ENCODE measurements at places on chromosomes 7 and 10. TPM values are rescaled to one million over a fixed set of nuclear protein-coding genes. Genes with fewer than 3 reads are reported as not detected.

Gene PON1
- not detected for total RNA-seq

Gene SPDYE8
- not detected for total RNA-seq

Gene EGR2
- total RNA-seq, result 0.37 TPM

Gene FLNC
- total RNA-seq, result 117 TPM

Gene ZNF777
- 8.5 TPM for total RNA-seq

Gene OR2A12
- total RNA-seq, result not detected

Gene ADGRA1
- total RNA-seq, result not detected

Gene DNAJC12
- total RNA-seq, result 4.1 TPM

Gene MTPN
- 171 TPM for total RNA-seq

Gene CNPY1
- not detected for total RNA-seq

Gene MMRN2
- total RNA-seq, result 465 TPM

- DNase-seq, result peak; percentile 30
These were observed 2.0 kb downstream of the GFRA1 start for GRCh38 chr10:116270771-116271592.

DNA sequence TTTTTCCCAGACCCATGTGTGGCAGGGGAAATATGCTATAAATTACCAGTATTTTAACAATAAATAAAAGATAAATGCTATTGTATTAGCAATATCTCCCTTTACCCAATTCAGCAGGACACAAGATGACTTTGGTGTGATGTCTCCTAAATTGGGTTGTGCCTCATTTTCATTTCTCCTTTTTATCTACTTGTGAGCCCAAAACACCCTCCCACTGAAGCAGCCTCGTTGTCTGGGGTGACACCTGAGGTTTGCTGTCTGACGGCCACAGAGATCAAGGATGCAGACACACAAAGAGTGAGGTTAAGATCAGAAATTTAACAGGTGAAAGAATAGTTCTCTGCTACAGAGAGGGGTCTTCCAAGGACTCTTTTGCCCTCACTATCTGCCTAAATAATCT is 27.1 kb upstream of the CC2D2B start:
- no peak for DNase-seq

GRCh38 chr10:37758074-37758473 is 99.3 kb downstream of the ZNF248 start:
- DNase-seq, result no peak

GRCh38 chr7:38831259-38831996 is 77.6 kb downstream of the VPS41 start:
- DNase-seq, result no peak

DNA sequence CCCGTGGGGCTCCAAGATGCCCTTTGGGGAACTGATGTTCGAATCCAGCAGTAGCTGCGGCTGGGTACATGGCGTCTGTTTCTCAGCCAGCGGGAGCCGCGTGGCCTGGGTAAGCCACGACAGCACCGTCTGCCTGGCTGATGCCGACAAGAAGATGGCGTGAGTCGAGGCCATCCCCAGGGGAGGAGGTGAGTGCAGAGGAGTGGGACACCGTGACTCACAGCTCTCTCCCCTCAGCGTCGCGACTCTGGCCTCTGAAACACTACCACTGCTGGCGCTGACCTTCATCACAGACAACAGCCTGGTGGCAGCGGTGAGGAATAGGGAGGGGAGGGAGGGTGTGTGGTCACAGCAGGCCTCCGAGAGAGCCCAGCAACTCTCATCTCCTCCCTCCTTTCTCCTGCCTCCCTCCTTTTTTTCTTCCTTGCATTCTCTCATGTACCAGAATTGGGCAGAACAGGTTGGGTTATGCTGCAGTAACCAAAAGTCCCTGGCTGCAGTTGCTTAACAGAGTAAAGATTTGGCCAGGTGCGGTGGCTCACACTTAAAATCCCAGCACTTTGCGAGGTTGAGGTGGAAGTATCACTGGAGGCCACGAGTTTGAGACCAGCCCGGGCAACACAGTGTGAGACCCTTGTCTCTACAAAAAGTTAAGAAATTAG is 16.5 kb downstream of the ARPC1B start:
- no peak for DNase-seq

DNA sequence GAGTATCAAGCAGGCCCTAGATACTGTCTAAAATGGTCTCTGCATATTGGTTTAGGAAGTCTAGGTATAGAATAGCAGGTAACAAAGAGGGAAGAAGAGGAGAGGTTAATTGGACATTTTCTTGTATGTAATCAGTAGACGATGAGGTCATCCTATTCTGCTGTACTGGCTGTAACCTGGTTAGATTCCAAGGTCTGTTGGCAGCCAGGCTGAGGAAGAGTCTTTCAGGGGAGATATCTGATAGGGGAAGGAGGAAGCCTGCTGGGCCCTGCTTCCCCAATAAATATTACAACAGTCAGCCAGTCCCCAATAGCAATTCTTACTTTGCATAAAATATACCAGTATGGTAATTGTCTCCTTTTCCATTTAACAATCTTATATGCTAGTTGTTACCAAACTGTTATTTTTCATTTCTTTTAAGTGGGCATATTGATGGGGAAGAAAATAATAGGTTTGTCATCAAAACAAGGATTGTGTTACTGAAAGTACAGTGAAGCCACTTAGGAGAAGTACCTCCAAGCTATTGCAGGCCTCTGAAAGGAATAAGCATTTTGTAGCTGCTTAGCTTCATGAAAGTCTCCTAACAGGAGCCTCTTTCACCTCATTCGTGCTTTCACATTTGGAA is 186.4 kb downstream of the LRRC4 start:
- peak; percentile 73 for DNase-seq

DNA sequence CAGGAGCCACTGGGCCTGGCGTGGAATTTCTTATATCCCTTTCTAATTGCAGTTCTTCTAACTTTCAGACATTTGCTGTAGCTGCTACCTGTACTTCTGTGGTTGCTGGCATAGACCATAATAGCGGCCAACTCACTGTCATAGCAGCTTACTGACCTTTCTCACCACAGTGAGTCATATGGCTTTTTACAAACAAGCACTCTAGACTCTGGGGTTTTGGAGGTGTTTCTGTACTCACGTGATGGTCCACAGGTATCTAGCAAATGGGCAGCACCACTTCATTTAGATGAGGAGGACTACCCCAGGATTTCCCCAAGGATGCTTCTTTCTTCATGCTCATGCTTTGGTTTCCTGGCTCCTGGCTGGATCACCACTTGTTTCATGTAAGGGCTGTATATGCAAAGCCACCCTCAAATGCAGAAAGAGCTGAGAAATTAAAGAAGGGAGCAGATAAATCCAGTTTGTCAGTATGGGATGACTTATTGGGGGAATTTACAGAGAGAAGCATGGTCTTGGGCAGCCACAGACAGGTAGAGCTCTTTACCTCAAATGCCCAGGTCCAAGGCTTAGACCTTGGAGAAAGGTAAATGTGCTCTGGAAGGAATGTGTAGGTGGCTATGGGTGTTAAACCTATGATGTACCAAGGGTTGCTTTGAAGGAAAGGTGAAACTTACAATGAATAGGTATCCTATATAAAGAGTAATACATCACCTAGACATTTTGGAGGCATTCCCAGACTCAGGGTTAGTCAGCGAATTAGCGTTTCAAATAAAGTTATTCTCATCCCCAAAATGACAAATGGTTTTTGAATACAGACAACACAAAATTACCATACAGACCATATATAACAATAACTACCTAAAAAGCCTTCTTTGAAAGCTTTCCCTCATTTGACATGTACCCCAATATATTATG is 15.9 kb upstream of the SLC25A16 start:
- no peak for DNase-seq

GRCh38 chr7:116804471-116804870 is 57.9 kb upstream of the CAPZA2 start:
- DNase-seq, result no peak

DNA sequence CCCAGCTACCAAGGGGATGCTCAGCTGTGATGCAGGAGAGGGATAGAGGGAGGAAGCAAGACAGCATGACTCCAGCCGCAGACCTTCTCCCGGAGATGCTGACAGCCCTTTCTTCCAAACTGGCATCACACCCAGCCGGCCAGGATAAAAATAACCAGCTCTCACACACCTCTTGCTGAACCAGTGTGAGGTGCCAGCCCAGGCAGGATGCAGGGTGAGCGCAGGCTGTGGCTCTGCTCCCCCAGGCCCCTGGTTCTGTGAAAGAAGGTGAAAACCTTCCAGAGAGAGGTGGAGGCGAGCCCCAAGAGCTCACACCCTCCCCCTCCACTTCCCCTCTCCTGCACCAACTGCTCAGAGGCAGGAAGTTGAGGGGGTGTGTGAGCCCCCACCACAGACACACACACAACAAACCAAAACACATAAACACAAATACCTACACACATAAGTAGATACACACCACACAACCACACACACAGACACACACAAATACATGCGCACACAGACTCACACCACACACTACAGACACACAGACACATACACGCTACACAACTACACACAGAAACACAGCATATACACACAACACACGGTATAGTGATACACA is 4.0 kb downstream of the GPR15LG start:
- DNase-seq, result no peak

GRCh38 chr7:86966916-86967315 is 92.5 kb downstream of the ELAPOR2 start:
- DNase-seq, result no peak

- no peak for DNase-seq
These were observed 10.2 kb upstream of the CADPS2 start for GRCh38 chr7:122896509-122896908.

GRCh38 chr7:156614434-156615264 is 25.9 kb upstream of the RNF32 start:
- DNase-seq, result no peak

DNA sequence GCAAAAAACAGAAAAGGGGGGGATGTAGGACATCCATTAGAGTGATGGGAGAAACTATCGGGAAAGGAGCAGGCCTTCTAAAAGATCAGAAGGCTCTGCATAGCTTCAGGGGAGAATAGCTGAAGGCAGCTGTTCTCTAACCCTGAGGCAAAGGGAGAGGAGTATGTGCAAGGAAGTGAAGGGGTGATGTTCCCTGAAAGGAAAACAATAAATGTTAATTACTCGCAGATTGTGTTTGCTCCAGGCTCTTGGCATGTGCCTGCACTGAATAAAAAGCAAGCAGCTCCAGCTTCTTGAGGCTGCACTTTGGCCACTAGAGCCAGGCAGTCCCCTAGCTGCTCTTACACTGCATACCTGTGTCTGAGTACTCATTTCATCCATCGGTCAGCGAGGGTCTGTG is 14.4 kb upstream of the STARD3NL start:
- DNase-seq, result no peak

GRCh38 chr10:122657729-122658128 is 41.9 kb downstream of the C10orf120 start:
- no peak for DNase-seq

- no peak for DNase-seq
These were observed 57.4 kb upstream of the EBF3 start for GRCh38 chr10:130021383-130021950.

GRCh38 chr10:93894516-93895378 is 969 bp downstream of the SLC35G1 start:
- peak; percentile 8 for DNase-seq

DNA sequence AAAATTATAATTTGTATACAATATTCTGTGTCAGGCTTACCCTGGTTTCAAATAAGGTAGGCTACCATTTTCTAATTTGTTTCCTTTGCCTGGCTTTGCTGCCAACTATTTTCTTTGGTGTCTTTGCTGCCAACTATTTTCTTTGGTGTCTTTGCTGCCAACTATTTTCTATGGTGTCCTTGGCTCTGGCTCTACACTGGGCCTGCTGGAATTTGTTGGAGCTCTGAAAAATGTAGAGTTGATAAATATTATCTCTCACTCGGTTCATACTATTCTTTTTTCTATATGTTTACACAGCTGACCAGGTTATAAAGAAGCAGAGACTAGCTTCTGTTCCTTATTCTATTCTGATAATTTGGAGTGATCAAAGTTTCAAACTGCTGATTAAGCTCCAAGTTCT is 768.0 kb upstream of the PHF14 start:
- DNase-seq, result no peak

DNA sequence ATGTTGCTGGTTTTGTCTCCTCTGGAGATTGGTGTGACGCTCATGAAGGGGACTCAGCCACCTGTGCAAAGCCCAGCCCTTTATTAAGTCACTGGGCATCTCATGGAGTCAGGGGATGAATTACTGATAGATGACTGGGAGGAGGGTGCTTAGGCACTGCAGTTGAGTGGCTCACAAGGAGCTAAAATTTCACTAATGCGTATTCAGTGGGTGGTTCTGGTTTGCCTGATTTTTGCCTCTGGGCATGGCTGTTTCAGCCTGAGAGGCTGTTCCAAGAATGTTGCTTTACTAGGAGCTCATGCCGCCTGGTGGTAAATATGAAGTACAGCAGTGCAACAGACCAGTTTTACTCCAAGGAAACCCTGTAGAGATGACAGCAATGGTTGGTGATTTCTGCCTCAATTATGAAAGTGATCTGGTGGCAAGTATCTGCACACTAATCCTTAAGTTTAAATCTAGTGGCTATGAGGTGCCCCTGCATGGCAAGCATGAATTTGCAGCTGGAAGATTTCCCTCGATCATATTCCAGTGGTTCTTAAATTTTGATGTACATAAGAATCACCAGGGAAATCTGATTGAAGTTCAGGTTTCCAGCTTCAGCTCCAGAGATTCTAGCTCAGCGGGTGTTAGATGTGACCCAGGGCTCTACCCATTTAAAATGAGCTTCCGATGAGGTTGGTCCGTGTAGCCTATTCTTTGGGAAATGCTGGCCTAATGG is 19.9 kb downstream of the ACTA2 start:
- DNase-seq, result peak; percentile 77

DNA sequence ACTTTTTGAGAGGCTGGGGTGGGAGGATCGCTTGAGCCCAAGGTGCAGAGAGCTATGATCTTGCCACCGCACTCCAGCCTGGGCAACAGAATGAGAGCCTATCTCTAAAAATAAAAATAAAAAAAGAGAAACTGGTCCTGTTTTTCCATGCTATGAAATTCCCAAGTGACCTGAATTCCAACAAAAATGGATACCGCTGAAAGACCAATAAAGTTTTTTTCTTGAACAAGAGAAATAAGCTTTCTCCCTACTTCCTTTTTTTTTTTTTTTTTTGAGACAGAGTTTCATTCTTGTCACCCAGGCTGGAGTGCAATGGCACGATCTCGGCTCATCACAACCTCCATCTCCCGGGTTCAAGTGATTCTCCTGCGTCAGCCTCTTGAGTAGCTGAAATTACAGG is 12.5 kb upstream of the SEPHS1 start:
- DNase-seq, result no peak

- DNase-seq, result peak; percentile 50
These were observed 81.9 kb upstream of the TRIL start for GRCh38 chr7:29039821-29040578.

DNA sequence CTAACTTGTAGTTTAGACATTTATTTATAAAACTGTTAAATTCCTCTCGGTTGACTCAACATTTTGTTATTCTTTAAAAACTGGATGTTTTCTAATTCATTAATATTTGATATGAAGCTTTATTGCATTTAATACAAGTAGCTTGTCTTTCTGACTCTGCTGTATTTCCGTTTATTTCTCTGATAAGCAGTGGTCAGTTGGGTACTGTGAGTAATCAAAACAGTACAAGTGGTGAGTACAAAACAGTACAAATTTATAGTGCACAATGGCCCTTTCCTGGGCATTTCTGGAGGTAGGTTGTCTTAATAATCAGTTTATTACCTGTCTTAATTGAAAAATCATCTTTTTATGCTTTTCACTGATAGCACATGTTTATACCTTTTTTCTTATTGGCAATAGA is 182.7 kb downstream of the CCSER2 start:
- DNase-seq, result peak; percentile 56

All from dermis blood vessel endothelial cell (primary cell).